Vagina (tissue), 2 donors: ENCODE measurements at places on chromosomes 3 and 15. TPM values are rescaled to one million over a fixed set of nuclear protein-coding genes. Genes with fewer than 3 reads are reported as not detected.
A peak's percentile ranks its signal among the peaks of the same experiment; 100 is the strongest.

The TTLL13 gene
- total RNA-seq: not detected

The SOX2 gene
- total RNA-seq: 2.9 TPM

- no peak overlapping the region for H3K27ac ChIP-seq
- H3K4me1 ChIP-seq: no peaks in the 10 kb centered on the region
- no peaks in the 10 kb centered on the region for H3K27me3 ChIP-seq
- no peak overlapping the region for H3K4me3 ChIP-seq
- DNase-seq: no peak
Measured at GRCh38 chr15:79849789-79850188, 47.0 kb downstream of the MTHFS start.

DNA sequence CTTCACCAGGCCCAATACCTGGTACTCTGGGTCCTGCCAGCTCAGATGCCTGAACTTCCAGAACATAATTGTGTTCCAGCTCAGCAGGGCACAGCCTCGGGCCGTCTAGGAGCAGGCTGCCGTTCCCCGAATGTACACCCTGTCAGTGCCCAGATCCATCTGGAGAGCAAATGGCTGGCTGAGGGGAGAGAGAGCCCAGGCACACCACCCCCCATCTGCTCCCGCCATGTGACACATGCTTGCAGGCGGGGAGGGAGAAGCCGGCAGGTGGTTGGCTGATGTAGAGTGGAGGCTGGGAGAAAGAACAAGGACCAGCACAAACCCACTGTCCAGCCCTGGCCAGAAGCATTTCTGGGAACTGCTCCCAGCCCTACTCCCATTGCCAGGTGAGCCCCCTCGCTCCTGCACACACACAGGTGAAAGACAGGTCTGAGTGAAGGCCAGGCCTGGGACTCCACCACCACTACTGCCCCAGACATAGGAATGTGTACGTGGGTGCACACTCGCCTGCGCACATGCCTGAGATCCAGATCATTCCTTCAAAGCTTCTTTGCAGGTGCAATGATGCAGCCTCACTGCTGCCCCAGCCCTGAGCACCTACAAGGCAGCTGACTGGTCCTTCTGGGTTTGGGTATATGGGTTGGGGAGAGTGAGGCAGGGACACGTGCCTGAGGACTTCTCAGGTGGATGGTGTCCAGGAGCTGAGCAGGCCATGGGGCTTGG, 53.5 kb downstream of the SEMA5B start:
- no peak overlapping the region for H3K4me3 ChIP-seq
- H3K27me3 ChIP-seq: no peaks in the 10 kb centered on the region
- H3K36me3 ChIP-seq: no peaks in the 10 kb centered on the region
- no peak overlapping the region for H3K27ac ChIP-seq
- H3K4me1 ChIP-seq: peaks cover 37% of the 10 kb centered on the region

DNA sequence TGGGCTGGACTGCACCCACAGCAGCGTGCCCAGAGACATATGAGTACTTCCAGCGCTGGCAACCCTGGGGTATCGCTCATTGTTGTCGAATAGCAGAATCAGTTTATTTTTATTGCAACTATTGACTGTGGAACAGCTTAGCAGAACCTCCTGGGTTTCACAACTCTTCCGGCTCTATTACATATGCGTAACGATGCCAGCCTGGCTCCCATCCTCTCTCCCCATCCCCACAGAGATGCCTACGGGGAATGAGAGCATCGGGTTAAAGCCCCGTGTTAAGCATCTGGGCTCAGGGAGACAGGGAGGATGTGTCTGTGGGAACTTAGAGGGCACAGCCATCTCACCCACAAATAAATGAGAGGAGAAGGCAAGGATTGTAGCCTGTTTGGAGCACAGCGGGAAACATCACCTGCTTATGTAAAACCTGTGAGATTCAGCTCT, 76.6 kb upstream of the DLG1 start:
- H3K27ac ChIP-seq: no peak overlapping the region
- H3K36me3 ChIP-seq: no peaks in the 10 kb centered on the region
- H3K4me1 ChIP-seq: peaks cover 46% of the 10 kb centered on the region
- H3K27me3 ChIP-seq: no peaks in the 10 kb centered on the region
- no peak overlapping the region for H3K4me3 ChIP-seq

DNA sequence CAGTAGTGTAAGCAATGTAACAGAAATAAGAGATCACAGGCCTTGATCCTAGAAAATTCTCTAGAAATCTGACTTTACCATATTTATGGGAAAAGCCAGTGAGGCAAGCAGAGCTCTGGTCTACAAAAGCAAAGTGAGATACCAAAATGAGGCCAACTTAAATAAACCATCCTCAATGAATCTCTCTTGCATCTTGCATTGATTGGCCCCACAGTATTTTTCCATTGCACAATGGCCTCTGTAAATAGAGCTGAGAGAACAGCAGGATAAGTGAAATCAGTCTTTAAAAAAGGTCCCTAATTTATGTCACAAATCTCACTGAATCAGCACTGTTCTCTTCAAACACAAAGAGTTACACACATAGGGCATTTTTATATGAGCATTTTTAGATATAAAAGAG, 8.9 kb downstream of the CFAP20DC start:
- no peaks in the 10 kb centered on the region for H3K27me3 ChIP-seq
- no peak for DNase-seq
- H3K4me3 ChIP-seq: no peak overlapping the region
- H3K36me3 ChIP-seq: no peaks in the 10 kb centered on the region
- H3K4me1 ChIP-seq: no peaks in the 10 kb centered on the region

DNA sequence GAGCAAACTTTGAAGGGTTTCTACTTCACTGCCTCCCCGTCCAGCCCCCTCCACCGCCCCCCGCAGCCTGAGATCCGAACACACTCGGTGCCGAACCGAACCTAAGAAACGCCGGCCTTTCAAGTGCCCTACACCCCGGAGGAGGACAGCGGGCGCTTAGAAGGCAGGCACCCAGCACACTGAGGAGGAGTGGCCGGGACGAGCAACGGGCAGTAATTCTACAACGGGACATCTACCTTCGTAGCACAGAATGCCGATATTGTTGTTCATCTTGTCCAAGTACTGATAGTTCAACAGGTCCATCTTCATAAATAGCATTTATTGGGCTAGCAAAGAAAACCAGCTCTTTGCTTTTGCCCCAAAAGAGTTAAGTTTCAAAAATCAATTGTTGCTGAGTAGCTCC, 513 bp downstream of the VGLL4 start:
- H3K27me3 ChIP-seq: no peaks in the 10 kb centered on the region
- peak overlapping the region; percentile 87 for H3K27ac ChIP-seq
- H3K36me3 ChIP-seq: no peaks in the 10 kb centered on the region
- peaks cover 41% of the 10 kb centered on the region for H3K4me1 ChIP-seq
- peak overlapping the region; percentile 59 for H3K4me3 ChIP-seq

GRCh38 chr15:73240866-73241499, 127.8 kb downstream of the HCN4 start:
- H3K36me3 ChIP-seq: no peaks in the 10 kb centered on the region
- H3K27ac ChIP-seq: no peak overlapping the region
- H3K4me3 ChIP-seq: no peak overlapping the region
- H3K4me1 ChIP-seq: peaks cover 4% of the 10 kb centered on the region

DNA sequence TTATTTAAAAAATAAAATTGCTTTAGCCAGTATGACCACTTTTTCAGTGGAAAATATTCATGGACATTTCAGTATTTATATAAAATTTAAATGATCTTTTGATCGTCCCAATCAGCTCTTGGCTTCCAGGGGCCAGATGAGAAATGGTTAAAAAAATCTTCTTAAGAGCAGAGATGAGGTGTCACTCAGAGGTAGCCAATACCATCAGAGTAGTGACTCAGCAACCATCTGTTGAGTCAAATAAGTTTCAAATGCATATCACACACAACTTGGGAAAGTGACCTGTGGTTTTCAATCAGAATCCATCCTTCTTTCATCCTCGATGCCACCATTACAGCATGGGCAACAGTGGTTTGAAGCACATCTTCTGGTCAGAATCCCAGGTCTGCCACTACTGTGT, 958.8 kb upstream of the NR2F2 start:
- H3K36me3 ChIP-seq: no peaks in the 10 kb centered on the region
- H3K4me1 ChIP-seq: no peaks in the 10 kb centered on the region
- no peak for DNase-seq
- no peak overlapping the region for H3K27ac ChIP-seq

- H3K4me1 ChIP-seq: peaks cover 4% of the 10 kb centered on the region
- H3K27me3 ChIP-seq: no peaks in the 10 kb centered on the region
- H3K27ac ChIP-seq: no peak overlapping the region
- no peaks in the 10 kb centered on the region for H3K36me3 ChIP-seq
- no peak overlapping the region for H3K4me3 ChIP-seq
Measured at GRCh38 chr3:42852441-42852840, 23.2 kb downstream of the CYP8B1 start.
